Stimulated activated CD4-positive, alpha-beta T cell treated with anti-CD3 and anti-CD28 coated beads, TNF-alpha, amount 100 ng/mL, for 48 hours (primary cell): ENCODE measurements at places on chromosomes 5 and 9.

DNA sequence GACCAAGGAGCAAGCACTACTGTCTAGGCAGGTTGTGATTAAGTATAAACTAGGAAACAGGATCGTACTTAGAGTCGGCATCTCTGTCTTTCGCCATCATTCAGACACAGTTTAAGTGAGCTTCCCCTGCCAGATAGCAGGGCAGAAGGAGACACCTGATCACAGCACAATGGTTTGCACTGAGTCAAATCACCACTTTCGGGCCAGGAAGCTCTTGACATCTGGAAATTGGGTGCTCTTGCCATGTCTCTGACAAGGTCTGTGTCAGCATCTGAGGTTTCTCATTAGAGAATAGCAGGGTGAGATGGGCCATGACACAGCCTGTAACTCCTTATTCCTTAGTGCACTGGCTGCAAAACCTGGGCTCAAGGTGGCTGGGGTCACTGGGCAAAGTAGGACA is 8.3 kb downstream of the ADRB2 start:
- no peak for DNase-seq

- no peak for DNase-seq
These were observed 83.6 kb upstream of the ADAMTSL1 start for GRCh38 chr9:18390393-18390792.

DNA sequence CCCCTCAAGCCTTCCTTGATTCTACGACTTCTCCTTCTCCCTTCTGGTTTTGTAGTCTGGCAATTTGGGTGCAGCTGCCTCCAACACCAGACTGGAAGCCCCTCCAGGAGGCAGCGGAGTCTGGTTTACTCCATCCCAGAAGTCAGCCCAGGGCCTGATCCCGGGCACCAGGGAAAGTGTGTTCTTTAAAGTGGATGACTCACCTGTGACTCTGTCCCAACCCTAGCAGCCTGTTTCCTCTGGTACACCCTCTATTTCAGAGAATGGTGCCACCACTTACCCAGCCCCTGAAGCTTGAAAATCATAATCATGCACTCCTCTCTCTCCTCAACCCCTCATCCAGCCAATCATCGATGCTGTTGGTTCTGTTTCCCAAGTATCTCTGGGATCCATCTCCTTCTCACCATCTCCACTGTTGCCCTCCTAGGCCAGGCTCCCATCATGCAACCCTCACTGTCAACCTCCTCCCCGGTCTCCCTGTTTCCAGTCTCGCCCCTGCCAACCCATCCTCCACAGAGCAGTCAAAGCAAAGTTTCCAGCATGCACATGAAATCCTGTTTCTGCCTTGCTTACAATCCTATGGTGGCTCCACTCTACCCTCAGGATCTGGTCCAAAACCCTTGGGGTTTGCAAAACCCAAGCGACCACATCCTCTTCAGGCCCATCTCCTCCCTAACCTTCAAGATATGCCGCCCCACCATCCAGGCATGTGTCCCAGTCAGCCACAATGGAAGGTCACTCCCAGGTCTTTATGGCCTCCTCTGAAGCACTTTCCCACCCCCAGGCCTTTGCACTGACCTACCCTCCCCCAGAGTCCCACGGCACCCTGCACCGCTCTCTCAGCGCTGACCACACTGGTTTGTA is 10.5 kb downstream of the LHX6 start:
- no peak for DNase-seq

- no peak for DNase-seq
These were observed 42.1 kb downstream of the PCDH1 start for GRCh38 chr5:141835928-141836670.

DNA sequence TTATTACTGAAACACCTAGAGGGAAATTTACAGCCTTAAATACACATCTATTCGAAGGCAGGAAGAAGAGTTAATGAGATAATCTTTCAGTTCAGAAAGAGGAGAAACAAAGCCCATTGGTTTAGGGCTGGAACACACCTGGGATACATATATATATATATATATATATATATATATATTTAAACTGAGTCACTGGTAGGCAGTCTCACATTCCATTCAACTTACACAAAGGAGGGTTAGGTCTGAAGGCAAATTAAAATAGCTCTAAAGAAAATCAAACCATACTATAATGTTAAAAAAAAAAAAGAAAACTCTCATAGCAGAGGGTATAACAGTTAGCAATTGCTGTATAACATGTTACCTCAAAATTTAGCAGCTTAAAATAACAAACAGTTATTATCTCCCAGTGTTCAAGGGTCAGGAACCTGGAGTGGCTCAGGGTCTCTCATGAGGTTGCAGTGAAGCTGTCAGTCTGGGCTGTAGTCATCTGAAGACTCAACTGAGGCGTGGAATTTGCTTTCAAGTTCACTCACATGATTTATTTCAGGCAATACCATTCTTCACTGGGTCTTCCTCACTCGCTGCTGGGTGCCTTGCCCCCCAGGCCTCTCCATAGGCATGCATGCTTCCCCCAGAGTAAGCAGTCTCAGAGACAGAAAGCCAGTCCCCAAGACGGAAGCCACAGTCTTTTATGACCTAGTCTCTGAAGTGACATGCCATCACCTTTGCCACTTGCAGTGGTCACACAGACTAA is 332.8 kb downstream of the NSG2 start:
- no peak for DNase-seq

DNA sequence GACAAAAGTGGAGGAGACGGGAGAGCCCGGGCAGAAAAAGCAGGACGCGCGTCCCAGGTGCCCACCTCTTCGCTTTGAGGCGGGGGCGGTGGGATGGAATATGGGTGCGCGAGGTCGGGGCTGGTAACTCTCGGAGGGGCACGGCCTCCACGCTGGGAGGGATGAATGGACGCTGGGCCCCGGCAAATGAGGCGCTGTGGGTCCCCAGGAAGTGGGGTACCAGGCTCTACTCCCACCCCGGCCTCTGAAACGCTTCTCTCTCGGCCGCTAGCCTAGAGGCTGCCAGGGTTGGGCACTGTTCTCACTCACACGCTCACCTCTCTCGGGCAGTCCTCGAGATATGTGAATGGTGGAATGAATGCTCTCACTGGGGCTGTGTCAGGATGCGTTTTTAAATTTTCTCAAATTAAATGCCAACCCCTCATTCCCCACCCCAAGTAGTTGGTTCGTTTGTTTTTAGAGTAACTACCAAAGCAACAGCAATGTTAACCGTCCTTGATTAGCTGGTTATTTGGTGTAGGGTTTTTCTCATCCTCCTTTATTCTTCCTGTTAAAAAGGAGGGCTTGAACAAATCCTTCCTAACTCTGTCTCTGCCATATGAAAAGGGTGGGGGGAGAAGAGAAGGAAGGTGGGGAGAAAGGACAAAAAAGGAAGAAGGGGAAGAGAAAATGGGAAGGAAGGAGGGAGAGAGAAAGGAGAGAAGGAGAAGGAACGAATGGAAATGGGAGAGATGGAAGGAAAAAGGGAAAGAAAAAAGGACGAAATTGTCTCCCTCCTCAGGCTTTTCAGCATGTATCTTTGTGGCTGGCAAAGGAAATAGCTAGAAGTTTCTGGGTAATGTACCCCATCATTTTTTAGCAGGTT is 1.3 kb upstream of the EBF1 start:
- no peak for DNase-seq

DNA sequence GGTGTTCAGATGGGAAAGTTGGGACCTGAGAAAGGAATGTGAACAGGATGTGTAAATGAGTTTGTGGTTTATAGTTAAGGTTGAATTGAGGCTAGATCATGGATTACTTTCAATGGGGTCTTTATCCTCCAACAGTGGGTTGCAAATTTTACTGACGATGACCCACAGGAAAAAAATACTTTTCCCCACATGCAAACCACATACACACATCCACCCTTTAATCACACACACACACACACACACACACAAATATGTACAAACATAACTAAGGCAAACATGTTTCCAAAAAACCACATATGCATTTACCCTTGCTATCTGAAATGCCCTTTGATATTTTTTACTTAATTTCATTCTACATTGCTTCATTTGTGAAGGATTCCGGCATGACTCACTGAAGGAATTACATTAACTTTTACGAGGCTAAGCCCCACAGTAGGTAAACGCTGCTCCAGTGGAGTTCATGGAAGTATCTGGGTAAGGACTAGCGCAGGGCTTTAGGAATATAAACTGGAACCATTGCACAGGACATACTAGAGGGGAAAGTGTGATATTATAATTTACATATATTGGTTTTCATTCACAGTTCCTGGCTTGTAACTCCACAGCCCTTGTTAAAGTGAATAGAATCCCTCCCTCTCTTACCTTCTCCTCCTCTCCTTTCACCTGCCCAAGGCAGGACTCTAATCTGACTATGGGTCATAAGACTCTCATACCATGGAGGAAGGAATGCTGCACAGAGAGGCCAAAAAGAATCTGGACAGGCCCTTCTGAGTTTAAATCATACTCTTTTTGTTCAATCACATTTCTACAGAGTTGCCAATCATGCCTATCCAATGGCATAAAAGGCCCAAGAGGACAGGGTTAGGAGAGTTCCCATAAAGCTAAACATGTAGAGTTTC is 8.5 kb upstream of the SPEF2 start:
- DNase-seq: no peak

GRCh38 chr5:73974871-73975360 is 348.9 kb downstream of the ARHGEF28 start:
- DNase-seq: no peak

DNA sequence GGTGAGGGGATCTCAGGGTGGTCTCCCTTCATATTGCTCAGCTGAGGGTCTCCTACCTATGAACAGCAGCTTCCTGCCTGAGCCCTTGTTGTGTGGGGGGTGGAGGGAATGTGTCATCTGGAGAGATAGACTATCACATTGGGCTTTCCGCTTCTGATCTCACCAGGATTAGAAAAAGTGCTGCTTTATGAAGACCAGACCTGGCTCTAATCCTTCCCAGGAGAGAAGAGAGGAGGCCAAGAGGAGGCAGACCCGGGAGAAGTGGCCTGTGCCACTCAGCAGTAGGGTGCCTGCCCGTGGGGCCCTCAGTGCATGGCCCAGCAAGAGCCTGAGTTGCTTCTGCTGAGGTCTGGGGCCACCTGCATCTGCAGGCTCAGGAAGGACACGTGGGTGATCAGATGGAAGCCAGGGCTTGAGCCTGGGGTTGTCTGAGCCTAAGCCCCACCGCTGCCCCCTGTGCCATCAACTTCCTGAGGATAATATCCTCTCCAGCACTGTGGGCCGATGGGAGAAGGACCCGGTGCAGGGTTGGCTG is 22.1 kb upstream of the COL5A1 start:
- no peak for DNase-seq
